DND-41 (cell line): ENCODE measurements at places on chromosomes 4 and X.

DNA sequence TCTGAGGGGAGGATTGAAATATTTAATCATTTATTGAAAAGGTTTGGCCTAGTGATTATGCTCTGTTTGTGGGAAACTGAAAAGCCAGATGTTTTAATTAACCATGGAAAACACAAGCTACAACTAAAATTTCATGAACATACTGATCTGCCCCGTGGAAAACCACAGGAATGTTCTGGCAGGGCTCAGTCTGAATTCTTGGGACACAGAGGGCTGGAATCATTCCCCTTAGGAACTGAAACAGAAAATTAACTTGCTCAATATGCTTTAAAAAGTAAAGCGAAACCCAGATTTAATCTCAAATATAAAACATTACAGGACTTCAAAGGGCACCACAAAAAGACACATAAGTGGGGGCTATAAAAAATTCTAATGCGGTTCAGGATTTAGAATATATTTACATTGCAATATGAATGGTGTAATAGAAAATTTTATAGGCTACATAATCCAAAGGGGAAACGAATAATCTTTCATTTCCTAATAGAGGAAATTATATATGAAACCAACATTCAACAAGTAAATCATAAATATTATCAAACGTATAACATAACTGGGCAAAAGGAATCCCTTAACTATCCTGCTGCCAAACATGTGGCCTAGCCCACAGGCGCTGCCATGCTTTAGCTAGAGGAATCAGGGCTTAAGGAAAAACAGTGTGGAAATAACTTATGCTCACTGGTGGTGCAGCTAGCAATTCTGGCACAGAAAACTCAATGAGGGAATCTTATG, 70.9 kb downstream of the APBB2 start:
- no peak overlapping the region for H3K4me3 ChIP-seq
- no peaks in the 10 kb centered on the region for H3K4me1 ChIP-seq
- no peak overlapping the region for H3K27ac ChIP-seq

GRCh38 chr4:40552536-40552935, 77.1 kb downstream of the RBM47 start:
- DNase-seq: no peak
- peaks cover 14% of the 10 kb centered on the region; the same call in 1 of the 2 replicates for H3K4me1 ChIP-seq
- H3K4me3 ChIP-seq: no peak overlapping the region
- H3K27me3 ChIP-seq: no peaks in the 10 kb centered on the region

DNA sequence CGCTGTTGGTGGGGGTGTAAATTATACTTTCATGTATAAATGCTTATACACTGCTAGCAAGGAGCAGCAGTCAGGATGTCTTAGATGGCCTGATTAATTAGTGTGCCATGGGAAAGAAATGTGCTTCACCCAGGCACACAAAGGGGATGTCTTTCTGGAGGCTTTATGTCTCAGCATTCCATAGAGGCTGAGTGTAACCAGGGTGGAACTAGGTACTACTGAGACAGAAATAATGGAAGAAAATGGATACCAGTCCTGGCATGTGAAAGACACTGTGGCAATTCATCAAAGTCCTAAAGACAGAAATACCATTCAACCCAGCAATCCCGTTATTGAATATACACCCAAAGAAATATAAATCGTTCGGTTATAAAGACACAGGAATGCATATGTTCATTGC, 52.5 kb downstream of the PF4 start:
- no peak overlapping the region for H3K4me3 ChIP-seq
- no peak overlapping the region for H3K27ac ChIP-seq
- DNase-seq: no peak
- H3K36me3 ChIP-seq: no peaks in the 10 kb centered on the region
- H3K4me1 ChIP-seq: no peaks in the 10 kb centered on the region
- no peaks in the 10 kb centered on the region for H3K27me3 ChIP-seq

- no peaks in the 10 kb centered on the region for H3K36me3 ChIP-seq
- H3K4me1 ChIP-seq: peaks cover 11% of the 10 kb centered on the region
- H3K27me3 ChIP-seq: no peaks in the 10 kb centered on the region
- no peak overlapping the region for H3K4me3 ChIP-seq
- no peak for DNase-seq
- H3K27ac ChIP-seq: no peak overlapping the region
Measured at GRCh38 chr4:56234098-56234497, 153.2 kb downstream of the AASDH start.

GRCh38 chr4:184016759-184017668, 111.9 kb downstream of the STOX2 start:
- no peak overlapping the region for H3K27ac ChIP-seq
- H3K27me3 ChIP-seq: no peaks in the 10 kb centered on the region
- no peak overlapping the region for H3K4me3 ChIP-seq
- peaks cover 12% of the 10 kb centered on the region for H3K4me1 ChIP-seq
- DNase-seq: no peak

- no peaks in the 10 kb centered on the region for H3K36me3 ChIP-seq
- H3K27me3 ChIP-seq: no peaks in the 10 kb centered on the region
- no peak overlapping the region for H3K4me3 ChIP-seq
- DNase-seq: no peak
- H3K27ac ChIP-seq: peak overlapping the region; percentile 46
- peaks cover 14% of the 10 kb centered on the region for H3K4me1 ChIP-seq
Measured at GRCh38 chr4:71095545-71095944, 102.1 kb downstream of the DCK start.

GRCh38 chr4:112312610-112313239, 15.6 kb downstream of the ALPK1 start:
- H3K27ac ChIP-seq: no peak overlapping the region
- peaks cover 7% of the 10 kb centered on the region; the same call in 1 of the 2 replicates for H3K36me3 ChIP-seq
- DNase-seq: no peak
- no peaks in the 10 kb centered on the region for H3K4me1 ChIP-seq
- H3K4me3 ChIP-seq: no peak overlapping the region
- H3K27me3 ChIP-seq: no peaks in the 10 kb centered on the region

- peaks cover 37% of the 10 kb centered on the region for H3K4me1 ChIP-seq
- H3K27me3 ChIP-seq: no peaks in the 10 kb centered on the region
- H3K36me3 ChIP-seq: peaks cover 8% of the 10 kb centered on the region
- peak within 1 kb of the TSS; percentile 57; the same call in 1 of the 2 replicates for H3K4me3 ChIP-seq
- peak; percentile 94 for DNase-seq
Measured at GRCh38 chrX:154097589-154098541, at the start of gene MECP2. MECP2 (minus strand) TSS chrX:154097717.

- DNase-seq: no peak
- H3K4me3 ChIP-seq: no peak overlapping the region
- H3K27me3 ChIP-seq: no peaks in the 10 kb centered on the region
Measured at GRCh38 chr4:137333031-137333430, 199.3 kb downstream of the PCDH18 start.

GRCh38 chr4:53309321-53310040, 56.4 kb downstream of the SCFD2 start:
- no peak overlapping the region for H3K27ac ChIP-seq
- DNase-seq: no peak
- no peaks in the 10 kb centered on the region for H3K4me1 ChIP-seq
- peaks cover 15% of the 10 kb centered on the region for H3K36me3 ChIP-seq
- no peak overlapping the region for H3K4me3 ChIP-seq

GRCh38 chr4:75561789-75562188, 5.9 kb downstream of the ODAPH start:
- no peaks in the 10 kb centered on the region for H3K36me3 ChIP-seq
- no peak for DNase-seq
- H3K27ac ChIP-seq: no peak overlapping the region

GRCh38 chr4:58935332-58935731, 1825.1 kb upstream of the IGFBP7 start:
- no peak overlapping the region for H3K27ac ChIP-seq
- no peaks in the 10 kb centered on the region for H3K36me3 ChIP-seq
- no peaks in the 10 kb centered on the region for H3K27me3 ChIP-seq
- no peak overlapping the region for H3K4me3 ChIP-seq
- DNase-seq: no peak

DNA sequence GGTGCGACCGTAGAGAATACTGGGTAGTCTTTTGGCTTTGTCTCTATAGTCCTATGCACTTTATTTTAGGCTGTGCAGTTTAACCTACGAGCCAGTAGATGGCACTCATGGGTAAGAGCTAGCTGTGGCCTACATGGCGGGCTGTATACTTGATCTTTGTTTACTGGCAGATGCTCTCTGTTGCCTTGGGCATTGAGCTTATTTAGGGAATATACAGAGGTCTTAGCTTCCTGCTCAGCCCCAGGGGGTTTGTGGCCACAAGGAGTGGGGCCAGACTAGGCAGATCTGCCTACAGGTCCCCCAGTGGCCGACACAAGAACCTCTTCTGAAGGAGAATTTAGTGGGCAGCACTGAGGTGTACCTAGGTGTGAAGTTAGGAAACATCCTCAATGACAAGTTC, 227.6 kb upstream of the HDX start:
- H3K4me3 ChIP-seq: no peak overlapping the region
- DNase-seq: peak; percentile 3
- H3K36me3 ChIP-seq: no peaks in the 10 kb centered on the region

DNA sequence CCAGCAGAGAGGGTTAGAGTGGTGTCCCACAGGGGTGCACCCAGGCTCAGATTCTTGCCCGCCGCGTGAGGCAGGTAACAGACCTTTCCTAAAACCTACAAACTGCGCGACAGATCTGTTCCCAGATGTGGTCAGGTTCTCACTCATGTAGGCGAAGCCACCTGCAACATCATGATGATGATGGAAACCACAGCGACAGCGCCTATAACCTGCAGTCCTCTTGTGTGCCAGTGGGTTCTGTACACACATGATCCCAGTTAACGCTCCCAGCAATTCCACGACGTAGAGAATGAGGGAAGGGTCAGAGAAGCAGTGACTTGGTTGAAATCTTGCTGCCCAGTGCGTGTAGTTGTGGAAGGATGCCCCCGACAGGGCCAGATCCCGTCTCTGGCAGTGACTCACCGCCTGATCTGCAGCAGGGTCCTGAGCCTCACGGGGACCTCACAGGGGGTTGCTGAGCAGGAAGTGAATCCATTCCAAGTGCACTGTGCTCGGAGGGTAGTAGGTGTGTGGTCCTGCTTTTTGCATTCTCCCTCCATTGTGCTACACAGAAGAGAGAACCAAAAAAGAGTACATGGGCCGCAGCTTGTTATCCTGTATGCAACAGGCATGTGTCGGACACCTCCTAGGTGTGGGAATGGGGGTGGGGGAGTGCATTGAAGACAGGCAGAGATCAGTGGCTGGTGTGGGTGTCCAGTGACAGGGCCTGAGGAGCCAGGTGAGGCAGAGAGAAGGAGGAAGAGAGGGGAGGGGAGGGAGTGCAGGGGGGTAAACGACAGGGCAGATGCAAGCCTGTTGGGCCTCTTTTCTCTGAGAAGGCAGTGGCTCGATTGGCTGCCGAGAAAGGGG, 66.6 kb downstream of the MTMR1 start:
- no peak overlapping the region for H3K4me3 ChIP-seq
- no peaks in the 10 kb centered on the region for H3K27me3 ChIP-seq
- H3K36me3 ChIP-seq: peaks cover 54% of the 10 kb centered on the region
- H3K4me1 ChIP-seq: no peaks in the 10 kb centered on the region
- no peak overlapping the region for H3K27ac ChIP-seq
- DNase-seq: no peak

DNA sequence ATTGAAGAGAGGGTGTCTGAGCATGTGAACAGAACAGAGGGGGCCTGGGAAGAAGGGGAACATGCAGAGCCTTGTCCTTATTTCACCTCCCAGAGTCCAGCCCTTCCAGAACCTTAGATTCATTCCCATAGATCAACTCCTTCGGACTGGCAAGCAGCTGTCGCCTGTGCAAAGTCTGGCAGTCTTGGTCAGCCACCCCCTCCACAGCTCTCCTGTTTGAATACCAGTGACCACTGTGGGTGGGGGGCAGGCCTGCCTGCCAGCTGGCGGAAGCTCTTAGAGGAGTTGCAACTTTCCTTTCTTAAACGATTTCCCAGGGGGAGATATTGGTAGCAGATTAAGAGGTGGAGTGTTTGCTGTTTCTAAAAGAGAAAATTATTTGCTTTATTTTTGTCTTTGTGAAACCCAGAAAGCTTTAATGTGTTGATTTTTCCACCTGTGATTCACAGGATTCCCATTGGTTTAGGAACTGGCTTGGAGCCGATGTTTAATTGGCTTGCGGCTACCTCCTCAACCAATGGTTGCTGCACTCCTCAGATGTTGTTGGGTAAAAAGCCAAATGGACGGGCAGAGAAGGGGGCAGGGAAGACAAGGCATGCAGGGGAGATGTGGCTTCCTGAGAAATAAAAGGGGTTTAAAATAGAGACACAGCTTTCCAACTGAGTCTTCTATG, 62.2 kb upstream of the PRPS1 start:
- no peak overlapping the region for H3K27ac ChIP-seq
- DNase-seq: no peak
- H3K4me3 ChIP-seq: no peak overlapping the region

- H3K36me3 ChIP-seq: no peaks in the 10 kb centered on the region
- no peak for DNase-seq
- H3K4me1 ChIP-seq: peaks cover 21% of the 10 kb centered on the region
- H3K27ac ChIP-seq: no peak overlapping the region
- no peaks in the 10 kb centered on the region for H3K27me3 ChIP-seq
- no peak overlapping the region for H3K4me3 ChIP-seq
Measured at GRCh38 chr4:78652282-78652876, 100.8 kb downstream of the ANXA3 start.

- H3K27me3 ChIP-seq: no peaks in the 10 kb centered on the region
- no peak overlapping the region for H3K4me3 ChIP-seq
- no peak for DNase-seq
- no peaks in the 10 kb centered on the region for H3K36me3 ChIP-seq
Measured at GRCh38 chr4:150248181-150248580, 169.9 kb downstream of the DCLK2 start.

- no peaks in the 10 kb centered on the region for H3K4me1 ChIP-seq
- no peaks in the 10 kb centered on the region for H3K27me3 ChIP-seq
- no peak for DNase-seq
- no peak overlapping the region for H3K4me3 ChIP-seq
Measured at GRCh38 chr4:139465922-139466321, 12.0 kb downstream of the RAB33B start.

GRCh38 chr4:26287756-26288155, 33.1 kb upstream of the RBPJ start:
- H3K27ac ChIP-seq: no peak overlapping the region
- no peaks in the 10 kb centered on the region for H3K36me3 ChIP-seq
- no peak for DNase-seq
